ENCODE measurements at places on chromosomes 6 and 20.

DNA sequence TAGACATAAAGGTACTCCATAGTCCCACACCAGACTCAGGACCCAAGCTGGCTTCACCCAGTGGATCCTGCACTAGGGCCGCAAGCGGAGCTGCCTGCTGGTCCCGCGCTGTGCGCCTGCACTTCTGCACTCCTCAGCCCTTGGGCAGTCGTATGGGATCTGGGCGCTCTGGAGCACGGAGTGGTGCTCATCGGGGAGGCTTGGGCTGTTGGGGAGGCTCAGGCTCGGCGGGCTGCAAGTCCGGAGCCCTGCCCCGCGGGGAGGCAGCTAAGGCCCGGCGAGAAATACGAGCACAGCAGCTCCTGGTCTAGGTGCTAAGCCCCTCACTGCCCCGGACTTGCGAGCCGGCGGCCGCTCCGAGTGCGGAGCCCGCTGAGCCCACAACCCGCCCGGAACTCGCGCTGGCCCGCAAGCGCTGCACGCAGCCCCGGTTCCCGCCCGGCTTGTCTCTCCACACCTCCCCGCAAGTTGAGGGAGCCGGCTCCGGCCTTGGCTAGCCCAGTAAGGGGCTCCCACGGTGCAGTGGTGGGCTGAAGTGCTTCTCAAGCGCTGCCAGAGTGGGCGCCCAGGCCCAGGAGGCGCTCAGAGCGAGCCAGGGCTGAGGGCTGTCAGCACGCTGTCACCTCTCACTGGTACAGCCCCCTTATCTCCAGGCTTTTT, 33.4 kb upstream of the GCNT2 start:
- DNase-seq = no peak

- DNase-seq = no peak
Measured at GRCh38 chr20:19695081-19695480, 63.0 kb upstream of the RIN2 start.

DNA sequence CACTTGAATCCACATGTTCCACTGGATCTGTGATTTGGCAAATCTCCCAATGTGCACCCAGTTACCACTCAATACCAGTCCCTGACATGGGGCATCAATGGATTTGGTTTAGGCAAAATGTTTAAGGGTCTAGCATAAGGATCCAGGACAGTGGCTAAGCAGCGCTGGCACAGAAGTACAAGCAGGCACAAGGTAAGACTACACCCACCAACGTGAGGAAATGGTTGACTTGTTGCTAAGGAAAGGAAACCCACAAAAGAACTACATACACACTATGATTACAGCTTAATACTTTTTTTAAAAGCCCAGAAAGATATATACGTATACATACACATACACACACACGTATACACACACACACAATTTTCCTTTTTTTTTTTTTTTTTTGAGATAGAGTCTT, 79.0 kb downstream of the DNAAF9 start:
- no peak for DNase-seq

- no peak for DNase-seq
Measured at GRCh38 chr6:53325785-53326184, 23.0 kb downstream of the ELOVL5 start.

GRCh38 chr6:344816-345340, 46.7 kb upstream of the IRF4 start:
- DNase-seq = no peak

GRCh38 chr6:37822851-37823682, 3.5 kb downstream of the ZFAND3 start:
- no peak for DNase-seq

GRCh38 chr6:166957805-166958076, 1.4 kb upstream of the RNASET2 start:
- DNase-seq = no peak

DNA sequence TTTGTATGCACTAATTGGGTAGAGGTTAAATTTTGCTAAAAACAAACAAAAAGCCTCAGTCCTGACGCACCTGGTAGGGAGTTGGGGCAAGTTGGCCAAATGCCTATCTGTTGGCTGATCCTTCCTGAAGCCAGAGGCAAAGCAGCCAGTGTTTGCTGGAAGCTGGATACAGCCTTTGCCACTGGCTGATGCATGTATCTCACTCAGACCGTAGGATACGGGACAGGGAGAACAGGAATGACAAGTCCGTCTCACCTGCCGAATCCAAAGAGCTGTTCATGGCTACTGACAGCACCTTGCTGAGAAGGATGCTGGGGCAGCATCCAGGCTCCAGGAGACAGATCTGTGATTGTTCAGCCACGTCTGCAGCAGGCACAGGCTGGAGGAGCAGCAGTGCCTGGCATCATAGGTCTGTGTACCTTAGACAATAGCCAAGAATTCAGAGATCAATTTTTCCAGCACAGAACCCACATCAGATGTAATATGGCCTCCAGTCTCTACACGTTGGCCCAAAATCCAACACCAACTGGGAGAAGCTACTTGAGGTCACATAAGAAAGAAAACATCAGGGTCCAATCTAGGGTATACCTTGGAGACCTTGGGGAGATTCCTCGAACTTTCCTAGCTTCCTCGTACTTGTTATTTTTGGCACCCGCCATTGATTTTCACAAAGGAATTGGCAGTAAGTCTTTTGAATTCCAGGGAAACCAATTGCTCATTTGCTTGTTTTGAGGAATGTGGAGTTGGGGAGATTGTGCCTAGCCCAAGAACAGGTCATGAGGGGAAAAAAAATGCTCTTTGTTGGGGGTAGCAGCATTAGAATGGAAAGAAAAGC, 108.5 kb upstream of the ARMC2 start:
- DNase-seq = no peak
